RKO (cell line): ENCODE measurements at places on chromosomes 12 and 14.

- DNase-seq, result no peak
Observed at GRCh38 chr12:74259199-74259598, 278.4 kb upstream of the ATXN7L3B start.

DNA sequence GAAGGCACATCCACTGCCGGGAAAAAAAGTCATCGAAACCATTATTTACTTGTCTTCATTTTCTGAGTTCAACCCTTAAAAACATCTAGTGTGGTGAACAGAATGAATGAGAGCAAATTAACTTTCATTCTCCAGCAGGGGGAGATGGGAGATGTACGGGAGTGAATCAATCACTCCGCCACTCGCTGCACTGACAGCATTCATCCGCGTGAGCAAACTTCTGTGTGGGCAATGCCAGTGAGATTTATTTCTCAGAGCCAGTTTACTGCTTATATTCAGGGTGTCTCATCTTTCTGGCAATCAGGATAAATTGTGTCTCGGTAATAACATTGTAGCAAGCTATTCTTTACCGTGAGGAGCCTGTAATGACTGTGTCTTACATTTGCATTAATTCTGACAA lies 463.6 kb upstream of the MIS18BP1 start:
- peak; percentile 10 for DNase-seq

DNA sequence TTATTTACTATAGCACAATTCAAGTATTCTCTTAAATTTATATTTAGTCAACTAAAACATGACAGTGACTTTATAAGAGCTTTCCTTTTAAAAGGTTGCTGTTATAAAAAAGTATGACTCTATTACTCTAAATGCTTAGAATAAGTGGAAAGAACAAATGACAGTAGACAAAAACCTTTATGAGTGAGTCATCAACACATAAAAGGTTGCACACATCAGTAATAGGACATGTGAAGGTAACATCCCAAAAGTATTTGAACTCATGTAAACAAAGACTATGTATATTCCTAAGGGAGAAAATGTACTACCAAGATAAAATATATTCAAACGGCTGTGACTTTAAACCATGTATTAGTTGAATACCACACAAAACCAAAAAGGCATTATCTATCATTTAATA lies 98.8 kb downstream of the PAWR start:
- DNase-seq, result no peak

- DNase-seq, result no peak
Observed at GRCh38 chr12:53073881-53074280, 5.3 kb downstream of the SPRYD3 start.

- DNase-seq, result no peak
Observed at GRCh38 chr14:59920378-59920683, 387 bp downstream of the LRRC9 start.

DNA sequence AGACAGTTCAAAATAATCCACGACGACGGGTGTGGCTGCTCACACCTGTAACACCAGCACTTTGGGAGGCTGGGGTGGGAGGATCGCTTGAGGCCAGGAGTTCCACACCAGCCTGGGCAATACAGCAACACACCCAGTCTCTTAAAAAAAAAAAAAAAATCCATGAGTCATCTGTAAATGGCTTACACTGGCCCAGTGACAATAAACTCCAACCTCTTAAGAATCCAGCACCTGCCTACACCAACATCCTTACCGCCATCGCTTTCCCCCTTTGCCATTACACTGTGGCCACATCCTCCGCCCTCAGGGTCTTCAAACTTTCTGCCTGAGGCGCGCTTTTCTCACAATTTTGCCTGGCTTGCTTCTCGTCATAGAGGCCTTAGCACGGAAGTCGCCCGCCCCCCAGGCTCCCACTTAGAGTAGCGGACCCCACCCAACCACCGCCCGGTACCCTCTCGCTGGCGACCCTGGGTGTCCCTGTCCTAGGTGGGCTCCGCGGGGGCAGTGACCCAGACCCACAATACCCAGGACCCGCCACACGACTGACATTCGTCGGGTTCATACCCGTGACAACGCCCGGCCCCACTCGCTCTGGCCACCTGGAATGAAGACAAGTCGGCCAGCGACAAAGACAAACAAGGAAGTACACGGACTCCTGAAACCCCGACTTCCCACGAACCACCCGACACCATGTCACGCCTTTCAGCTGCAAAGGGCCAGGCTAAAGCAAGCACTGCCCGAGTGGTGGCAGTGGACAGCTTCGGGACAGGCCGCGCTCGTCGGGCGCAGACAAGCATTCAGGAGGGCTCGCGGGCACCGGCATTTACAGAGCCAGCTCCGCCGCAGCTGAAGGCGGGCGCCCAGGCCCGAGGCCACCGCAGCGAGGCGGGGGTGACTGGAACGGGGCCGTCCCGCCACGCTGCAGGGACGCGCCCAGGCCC lies 636 bp downstream of the GOLGA3 start:
- peak; percentile 74 for DNase-seq
